ENCODE measurements at places on chromosomes 4 and X. TPM values are rescaled to one million over a fixed set of nuclear protein-coding genes. Genes with fewer than 3 reads are reported as not detected.

The RFC1 gene
- 44.6 TPM for total RNA-seq

The CABS1 gene
- not detected for total RNA-seq

The C1QTNF7 gene
- total RNA-seq, result not detected

The COL4A6 gene
- total RNA-seq, result 36.9 TPM

The YY2 gene
- 4.7 TPM for total RNA-seq

The ODAPH gene
- total RNA-seq, result not detected

The HTN3 gene
- not detected for total RNA-seq

The GAGE12E gene
- total RNA-seq, result not detected

DNA sequence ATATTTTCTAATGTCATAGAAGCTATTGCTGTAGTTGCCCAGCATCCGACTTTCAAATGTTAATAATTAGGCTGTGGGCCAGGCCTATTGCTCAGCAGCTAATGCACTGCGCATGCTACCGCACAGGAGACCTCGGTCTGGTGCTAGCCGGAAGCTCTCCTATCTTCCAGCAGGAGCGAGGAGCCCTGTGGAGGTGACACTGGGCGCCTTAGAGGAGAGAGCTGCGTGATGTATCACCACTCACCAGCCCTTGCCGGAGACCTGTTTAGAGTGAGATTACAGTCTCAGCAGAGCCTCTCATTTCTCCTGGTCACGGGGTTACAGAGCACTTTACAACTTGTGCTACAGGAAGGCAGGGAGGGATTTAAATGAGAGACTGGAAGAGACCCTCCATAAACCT, 31.1 kb upstream of the MID1IP1 start:
- H3K4me3 ChIP-seq, result no peak overlapping the region
- H3K4me1 ChIP-seq, result no peaks in the 10 kb centered on the region

- peak; percentile 72 for DNase-seq
- H3K36me3 ChIP-seq, result peaks cover 35% of the 10 kb centered on the region
- peaks cover 1% of the 10 kb centered on the region for H3K4me1 ChIP-seq
- H3K27me3 ChIP-seq, result no peaks in the 10 kb centered on the region
- no peak overlapping the region for H3K4me3 ChIP-seq
- H3K27ac ChIP-seq, result no peak overlapping the region
These were observed 15.6 kb downstream of the NELFA start for GRCh38 chr4:1993169-1993516.

DNA sequence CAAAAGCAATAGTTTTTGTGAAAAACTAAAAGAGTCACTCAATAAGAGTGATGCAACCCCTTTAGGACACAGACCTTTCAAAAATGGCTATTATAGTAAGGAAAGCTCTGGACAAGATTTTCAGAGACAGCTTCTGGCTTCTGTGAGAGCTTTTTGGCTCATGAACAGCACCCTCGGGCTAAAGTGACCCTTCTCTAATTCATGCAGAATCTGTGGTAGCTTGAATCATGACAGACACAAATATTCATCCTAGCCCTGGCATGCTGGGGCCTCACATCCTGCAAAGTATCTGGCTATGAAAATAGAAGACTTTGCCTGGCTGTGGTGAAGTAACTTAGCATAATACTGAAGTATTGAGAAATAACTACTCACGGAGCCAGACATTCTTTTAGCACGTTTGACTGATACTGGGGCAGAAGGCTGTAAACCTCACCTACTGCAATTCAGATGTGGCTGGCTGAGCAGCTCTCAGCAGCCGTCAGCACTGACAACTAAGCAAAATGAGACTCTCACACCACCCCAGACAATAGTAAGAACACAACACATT, 327.3 kb downstream of the MAPK10 start:
- peak; percentile 84 for DNase-seq
- no peaks in the 10 kb centered on the region for H3K27me3 ChIP-seq
- peaks cover 6% of the 10 kb centered on the region for H3K36me3 ChIP-seq
- H3K4me3 ChIP-seq, result no peak overlapping the region
- H3K4me1 ChIP-seq, result peaks cover 58% of the 10 kb centered on the region

Data from osteocyte (in vitro differentiated cells).